Lower lobe of right lung (tissue), 2 donors: ENCODE measurements at places on chromosomes 6 and 20. TPM values are rescaled to one million over a fixed set of nuclear protein-coding genes. Genes with fewer than 3 reads are reported as not detected.

Gene LTV1
- total RNA-seq: 22.5 TPM

Gene MUCL3
- total RNA-seq: 5.3 TPM

DNA sequence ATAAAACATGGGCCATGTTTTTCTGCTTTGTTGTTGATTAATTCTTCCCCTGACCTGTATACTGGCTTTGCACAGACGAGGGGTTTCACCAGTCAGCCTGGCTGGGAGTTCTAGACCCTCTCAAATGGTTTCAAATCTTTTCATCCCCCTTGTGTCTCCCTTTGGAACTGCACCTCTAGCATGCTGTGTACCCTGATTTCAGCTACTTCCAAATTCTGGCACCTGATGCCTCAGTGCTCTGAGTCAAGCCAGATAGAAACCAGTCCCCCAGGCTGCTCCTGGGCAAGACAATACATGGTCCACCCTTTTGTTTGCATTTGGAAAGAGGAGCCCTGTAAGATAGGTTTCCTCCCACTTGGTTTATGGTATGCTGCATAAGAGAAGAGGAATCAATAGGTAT, 290.2 kb downstream of the BTBD3 start:
- no peaks in the 10 kb centered on the region for H3K4me1 ChIP-seq
- H3K27me3 ChIP-seq: no peaks in the 10 kb centered on the region
- no peaks in the 10 kb centered on the region for H3K36me3 ChIP-seq

GRCh38 chr20:24698706-24699206, 229.3 kb downstream of the SYNDIG1 start:
- H3K4me1 ChIP-seq: no peaks in the 10 kb centered on the region
- no peak for DNase-seq
- H3K27me3 ChIP-seq: peaks cover 24% of the 10 kb centered on the region
- no peak overlapping the region for H3K4me3 ChIP-seq
- H3K36me3 ChIP-seq: no peaks in the 10 kb centered on the region
- no peak overlapping the region for H3K27ac ChIP-seq

GRCh38 chr6:90465686-90466085, 121.2 kb downstream of the MAP3K7 start:
- H3K4me1 ChIP-seq: peaks cover 13% of the 10 kb centered on the region
- H3K27ac ChIP-seq: no peak overlapping the region
- no peak for DNase-seq
- no peaks in the 10 kb centered on the region for H3K27me3 ChIP-seq
